A549 (cell line): ENCODE measurements at places on chromosomes 16 and 17. TPM values are rescaled to one million over a fixed set of nuclear protein-coding genes. Genes with fewer than 3 reads are reported as not detected.

DNA sequence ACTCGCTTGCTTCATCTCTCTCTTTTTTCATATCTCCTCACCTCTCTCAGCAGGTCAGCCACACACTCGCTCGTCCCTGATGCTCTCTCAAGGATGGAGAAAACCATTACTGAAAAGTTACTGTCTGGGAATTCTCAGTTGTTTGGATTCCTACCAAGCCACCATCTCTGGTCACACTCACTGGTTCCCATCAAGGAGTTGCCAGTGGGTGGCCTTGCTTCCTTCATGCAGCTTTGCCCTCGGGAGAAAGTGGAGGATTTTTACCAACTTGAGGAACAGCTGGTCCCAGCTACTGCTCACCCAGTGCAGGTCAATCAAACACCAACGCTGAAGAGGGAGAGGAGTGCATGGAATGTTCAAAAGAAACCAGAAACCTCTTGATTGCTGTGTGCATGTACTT, 25.3 kb downstream of the MEOX1 start:
- no peak for DNase-seq

- no peak for DNase-seq
Measured at GRCh38 chr16:23535901-23536300, 21.2 kb downstream of the EARS2 start.

The KRTAP9-9 gene
- polyA plus RNA-seq, result not detected in 3 replicates

DNA sequence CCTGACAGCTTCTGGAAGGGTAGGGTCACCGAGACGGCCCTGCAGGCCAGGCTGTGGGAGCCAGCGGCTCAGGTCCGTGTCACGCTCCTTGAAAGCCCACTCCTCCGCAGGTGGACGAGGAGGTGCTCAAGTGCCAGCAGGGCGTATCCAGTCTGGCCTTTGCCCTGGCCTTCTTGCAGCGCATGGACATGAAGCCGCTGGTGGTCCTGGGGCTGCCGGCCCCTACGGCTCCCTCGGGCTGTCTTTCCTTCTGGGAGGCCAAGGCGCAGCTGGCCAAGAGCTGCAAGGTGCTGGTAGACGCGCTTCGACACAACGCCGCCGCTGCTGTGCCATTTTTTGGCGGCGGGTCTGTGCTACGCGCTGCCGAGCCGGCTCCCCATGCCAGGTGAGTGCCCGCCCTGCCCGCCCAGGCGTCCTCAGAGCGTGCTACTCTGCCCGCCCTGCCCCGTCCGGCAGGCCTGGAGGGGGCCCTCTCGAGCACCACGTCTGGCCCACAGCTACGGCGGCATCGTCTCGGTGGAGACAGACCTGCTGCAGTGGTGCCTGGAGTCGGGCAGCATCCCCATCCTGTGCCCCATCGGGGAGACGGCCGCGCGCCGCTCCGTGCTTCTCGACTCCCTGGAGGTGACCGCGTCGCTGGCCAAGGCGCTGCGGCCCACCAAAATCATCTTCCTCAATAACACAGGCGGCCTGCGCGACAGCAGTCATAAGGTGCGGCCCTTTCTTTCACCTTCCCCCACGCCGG, 1.3 kb downstream of the NAGS start:
- no peak for DNase-seq

DNA sequence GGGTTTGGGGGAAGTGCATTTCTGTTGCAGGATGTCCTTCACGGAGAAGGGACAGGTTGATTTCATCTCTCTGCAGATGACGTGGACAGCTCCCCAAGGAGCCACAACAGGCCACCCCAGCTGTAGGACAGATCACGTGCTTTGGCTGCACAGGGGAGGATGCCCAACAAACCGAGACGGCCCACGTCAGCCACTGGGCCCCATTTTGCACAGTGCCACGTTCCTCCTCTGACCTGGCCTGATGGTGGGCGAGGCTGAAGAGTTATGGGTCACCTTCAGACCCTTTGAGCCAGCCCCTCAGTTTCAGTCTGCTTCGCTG, 9.0 kb upstream of the RHBDL3 start:
- DNase-seq, result no peak

- DNase-seq, result no peak
Measured at GRCh38 chr17:70053241-70054234, 21.5 kb upstream of the KCNJ16 start.

The RHBDL3 gene
- polyA plus RNA-seq, result 4.2 to 6.6 TPM (median 5.9 TPM) in 3 replicates

DNA sequence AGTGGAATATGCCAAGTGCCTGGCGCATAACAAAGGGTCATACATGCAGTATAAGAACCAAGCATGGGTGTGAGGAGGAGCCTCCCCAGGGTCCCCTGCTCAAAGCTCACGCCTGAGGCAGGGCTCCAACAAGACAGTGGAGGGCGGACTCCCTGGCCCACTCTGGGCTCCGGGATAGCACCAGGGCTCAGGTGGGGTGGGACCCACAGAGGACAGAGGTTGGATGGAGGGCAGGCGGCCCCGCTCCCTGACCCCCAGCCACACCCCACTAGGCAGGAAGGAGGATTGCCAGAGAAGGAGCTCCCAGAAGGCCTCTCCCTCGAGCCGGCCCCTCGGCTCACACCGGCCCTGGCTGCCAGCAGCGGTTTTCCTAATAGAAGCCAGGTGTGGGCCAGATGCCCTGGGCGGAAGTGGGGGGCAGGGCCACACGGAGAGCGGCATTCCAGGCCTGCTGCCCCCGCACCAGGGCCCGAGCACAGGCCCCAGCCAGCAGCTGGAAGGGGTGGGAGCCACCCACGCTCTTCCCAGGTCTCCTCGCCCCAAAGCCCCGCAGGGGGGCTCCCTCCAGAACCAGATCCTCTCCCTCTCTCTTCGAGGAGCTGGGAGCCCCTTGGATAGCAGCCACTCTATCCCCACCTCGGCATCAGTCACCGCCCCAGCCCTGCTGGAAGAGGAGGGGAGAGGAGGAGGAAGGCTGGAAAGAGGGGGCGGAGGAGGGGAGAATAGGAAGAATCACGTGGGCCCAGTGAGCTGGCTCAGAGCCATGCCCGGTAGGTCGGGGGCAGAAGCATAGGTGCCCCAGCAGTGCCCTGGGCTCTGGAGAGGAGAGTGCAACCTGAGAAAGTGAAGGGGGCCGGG, 21.0 kb downstream of the VASN start:
- no peak for DNase-seq

GRCh38 chr16:87927195-87927562, 9.2 kb downstream of the CA5A start:
- DNase-seq, result no peak

The CFAP97D1 gene
- 0.03 to 0.04 TPM in 2 of 3 replicates, not detected in the other for polyA plus RNA-seq

DNA sequence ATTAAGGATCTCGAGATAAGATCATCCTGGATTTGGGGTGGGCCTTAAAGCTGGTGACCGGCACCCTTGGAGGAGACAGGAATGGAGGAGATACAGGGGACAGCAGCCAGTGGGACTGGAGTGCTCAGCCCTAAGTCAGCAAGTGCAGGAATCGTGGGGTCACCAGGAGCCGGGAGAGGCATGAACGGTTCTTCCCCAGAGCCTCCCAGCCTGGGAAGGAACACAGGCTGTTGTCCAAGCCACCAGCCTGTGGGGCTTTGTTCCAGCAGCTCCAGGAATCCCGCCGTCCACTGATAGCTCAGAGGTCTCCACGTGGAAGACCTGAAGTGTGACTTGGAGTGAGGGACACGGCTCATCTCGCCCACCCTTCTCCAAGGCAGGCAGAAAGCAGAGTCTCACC, 2.5 kb upstream of the WDR45B start:
- no peak for DNase-seq

- DNase-seq, result no peak
Measured at GRCh38 chr16:30131869-30132475, 9.0 kb upstream of the MAPK3 start.

- DNase-seq, result no peak
Measured at GRCh38 chr17:40564883-40565768, at the start of gene CCR7. Gene CCR7 (minus strand): TSS chr17:40565472. CDS start chr17:40565409, 63 bp downstream.

The TMEM219 gene
- 68.1 to 77.2 TPM (median 74.4 TPM) in 3 replicates for polyA plus RNA-seq

- no peak for DNase-seq
Measured at GRCh38 chr17:78523934-78524655, 53.1 kb downstream of the DNAH17 start.

DNA sequence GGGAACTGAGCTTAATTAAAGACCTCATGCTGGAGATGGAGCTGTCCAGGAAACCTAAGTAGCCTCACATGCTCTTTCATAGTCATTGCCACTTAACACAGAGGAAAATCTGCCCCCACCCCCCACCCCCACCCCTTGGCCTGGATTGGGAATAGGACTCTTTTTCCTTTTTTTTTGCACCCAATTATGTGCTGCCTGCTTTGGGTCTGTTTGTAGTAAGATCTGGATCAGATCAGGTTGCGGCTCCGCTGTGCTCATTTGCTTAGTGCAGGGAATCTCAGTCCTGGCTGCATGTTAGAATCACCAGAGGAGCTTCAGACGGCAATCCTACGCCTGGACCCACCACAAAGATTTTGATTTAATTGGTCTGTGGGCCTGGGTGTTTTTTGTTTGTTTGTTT, 219.0 kb downstream of the UTP18 start:
- DNase-seq, result no peak

The TMED6 gene
- 0.19 to 0.44 TPM (median 0.20 TPM) in 3 replicates for polyA plus RNA-seq

The OTOP3 gene
- polyA plus RNA-seq, result not detected in 3 replicates

- DNase-seq, result no peak
Measured at GRCh38 chr16:73565263-73565662, 517.3 kb upstream of the ZFHX3 start.

GRCh38 chr16:2924901-2925755, 13.4 kb downstream of the FLYWCH1 start:
- DNase-seq, result no peak

The TBC1D3K gene
- polyA plus RNA-seq, result not detected in 3 replicates

The BRIP1 gene
- 8.0 to 8.2 TPM (median 8.0 TPM) in 3 replicates for polyA plus RNA-seq

The LRRC37A gene
- polyA plus RNA-seq, result 0.36 to 0.43 TPM (median 0.36 TPM) in 3 replicates

The PRSS8 gene
- 0.09 to 0.21 TPM (median 0.15 TPM) in 3 replicates for polyA plus RNA-seq

The KCNH4 gene
- 0.37 to 0.40 TPM (median 0.39 TPM) in 3 replicates for polyA plus RNA-seq

GRCh38 chr16:25011891-25012514, 3.2 kb downstream of the ARHGAP17 start:
- DNase-seq, result peak; percentile 20

DNA sequence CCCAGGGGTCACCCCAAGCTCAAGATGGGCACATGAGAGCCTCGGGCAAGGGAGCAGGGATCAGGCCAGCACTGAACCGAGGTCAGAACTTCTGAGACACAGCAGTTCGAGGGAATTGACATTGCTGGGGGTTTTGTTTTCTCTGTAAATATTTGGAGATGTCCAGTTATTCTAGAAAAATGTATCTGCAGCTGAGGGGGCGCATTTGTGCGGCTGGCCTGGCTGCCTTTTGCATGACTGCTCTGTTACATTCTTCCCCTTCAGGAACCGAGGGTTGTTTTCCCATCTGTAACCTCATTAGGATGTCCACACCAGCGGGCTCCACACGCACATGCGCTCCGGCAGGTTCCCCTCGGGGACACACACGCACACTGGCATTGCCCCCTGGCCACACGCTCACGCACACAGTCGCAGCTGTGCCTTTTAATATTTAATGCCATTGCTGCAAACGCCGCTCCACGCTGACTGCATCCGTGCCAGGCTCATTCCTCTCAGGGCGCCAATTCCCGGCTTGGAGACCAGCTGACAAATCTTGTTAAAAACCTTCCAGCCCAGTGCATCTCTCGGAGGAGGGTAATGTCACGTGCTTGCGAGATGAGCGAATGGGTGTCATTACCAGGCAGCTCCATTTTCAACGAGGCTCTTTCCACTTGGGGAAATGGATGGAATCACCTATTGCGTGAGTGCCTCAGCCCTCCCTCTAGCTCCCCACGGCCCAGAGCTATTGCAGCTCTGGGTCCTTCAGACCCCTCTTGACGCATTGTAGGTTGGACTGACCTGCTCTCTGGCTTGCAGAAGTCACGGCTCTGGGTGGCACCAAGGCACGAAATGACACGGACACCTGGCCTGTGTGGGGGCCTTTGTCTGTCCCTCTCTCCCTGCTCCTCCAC, 13.1 kb downstream of the CCR7 start:
- peak; percentile 95 for DNase-seq

- DNase-seq, result no peak
Measured at GRCh38 chr17:39219647-39220154, 6.0 kb downstream of the STAC2 start.
